ENCODE measurements at places on chromosomes 7 and 10.
A peak's percentile ranks its signal among the peaks of the same experiment; 100 is the strongest.

DNA sequence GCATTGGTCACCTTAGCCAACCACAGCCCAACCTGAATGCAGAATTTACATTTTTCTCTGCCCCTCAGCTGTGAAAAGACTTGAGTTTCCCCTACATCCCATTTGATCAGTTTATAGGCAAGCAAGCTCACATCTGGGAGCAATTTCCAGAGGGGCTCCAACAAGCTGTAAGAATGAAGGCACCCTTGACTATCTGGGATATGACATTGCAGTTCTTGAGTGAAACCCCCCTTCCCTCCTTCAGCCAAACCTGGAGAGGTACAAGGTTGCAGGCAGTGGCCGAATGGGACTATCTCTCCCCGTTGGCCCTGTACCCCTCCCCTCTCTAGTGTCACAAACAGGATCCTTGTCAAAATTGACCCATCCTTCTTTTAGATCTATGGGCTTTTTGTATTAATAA lies 30.5 kb downstream of the POLL start:
- H3K27me3 ChIP-seq, result no peaks in the 10 kb centered on the region
- no peak overlapping the region for H3K27ac ChIP-seq
- no peak overlapping the region for H3K4me3 ChIP-seq
- H3K4me1 ChIP-seq, result peaks cover 19% of the 10 kb centered on the region

- no peak for DNase-seq
- no peaks in the 10 kb centered on the region for H3K27me3 ChIP-seq
- H3K4me1 ChIP-seq, result no peaks in the 10 kb centered on the region
- H3K27ac ChIP-seq, result no peak overlapping the region
- no peaks in the 10 kb centered on the region for H3K36me3 ChIP-seq
- H3K4me3 ChIP-seq, result no peak overlapping the region
These were observed 28.6 kb downstream of the CTTNBP2 start for GRCh38 chr7:117844678-117845077.

GRCh38 chr7:112789453-112789816 lies 758 bp downstream of the TMEM168 start:
- DNase-seq, result no peak
- H3K4me1 ChIP-seq, result peaks cover 16% of the 10 kb centered on the region
- no peaks in the 10 kb centered on the region for H3K36me3 ChIP-seq
- H3K27me3 ChIP-seq, result no peaks in the 10 kb centered on the region
- peak overlapping the region; percentile 76 for H3K27ac ChIP-seq
- H3K4me3 ChIP-seq, result peak overlapping the region; percentile 59

GRCh38 chr10:51700228-51700817 lies 928 bp upstream of the CSTF2T start:
- H3K27me3 ChIP-seq, result no peaks in the 10 kb centered on the region
- H3K36me3 ChIP-seq, result no peaks in the 10 kb centered on the region
- no peak for DNase-seq
- peak overlapping the region; percentile 97 for H3K27ac ChIP-seq
- H3K4me3 ChIP-seq, result peak overlapping the region; percentile 83
- H3K4me1 ChIP-seq, result peaks cover 43% of the 10 kb centered on the region

DNA sequence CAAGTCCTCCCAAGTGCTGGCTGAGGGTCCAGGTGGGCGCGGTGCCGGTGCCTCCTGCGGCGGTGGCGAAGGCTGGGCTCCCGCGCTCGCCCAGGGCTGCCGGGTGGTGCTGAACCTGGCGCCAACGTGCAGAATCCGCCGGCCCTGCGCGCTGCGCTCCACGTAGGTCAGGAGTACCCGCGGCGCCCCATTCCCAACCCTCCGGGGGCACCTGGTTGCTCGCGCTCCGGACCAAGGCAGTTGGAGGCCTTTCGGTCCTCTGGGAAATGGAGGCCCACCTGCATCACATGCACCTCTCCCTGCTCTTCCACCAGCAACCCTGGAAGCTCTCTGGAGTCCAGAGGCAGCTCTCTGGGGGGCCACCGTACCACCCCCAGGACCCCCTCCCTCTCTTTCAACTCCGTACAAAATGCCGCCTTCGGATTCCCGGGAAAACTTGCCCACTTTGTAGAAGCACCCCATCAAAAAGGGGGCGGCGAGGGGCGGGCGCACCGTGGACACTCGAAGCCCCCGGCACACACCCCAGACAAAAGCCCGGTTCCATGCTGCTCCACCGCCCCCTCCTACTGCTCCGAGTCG lies 745 bp downstream of the SLC16A9 start:
- H3K36me3 ChIP-seq, result no peaks in the 10 kb centered on the region
- H3K4me1 ChIP-seq, result no peaks in the 10 kb centered on the region
- no peak overlapping the region for H3K4me3 ChIP-seq
- H3K27ac ChIP-seq, result no peak overlapping the region
- no peak for DNase-seq

DNA sequence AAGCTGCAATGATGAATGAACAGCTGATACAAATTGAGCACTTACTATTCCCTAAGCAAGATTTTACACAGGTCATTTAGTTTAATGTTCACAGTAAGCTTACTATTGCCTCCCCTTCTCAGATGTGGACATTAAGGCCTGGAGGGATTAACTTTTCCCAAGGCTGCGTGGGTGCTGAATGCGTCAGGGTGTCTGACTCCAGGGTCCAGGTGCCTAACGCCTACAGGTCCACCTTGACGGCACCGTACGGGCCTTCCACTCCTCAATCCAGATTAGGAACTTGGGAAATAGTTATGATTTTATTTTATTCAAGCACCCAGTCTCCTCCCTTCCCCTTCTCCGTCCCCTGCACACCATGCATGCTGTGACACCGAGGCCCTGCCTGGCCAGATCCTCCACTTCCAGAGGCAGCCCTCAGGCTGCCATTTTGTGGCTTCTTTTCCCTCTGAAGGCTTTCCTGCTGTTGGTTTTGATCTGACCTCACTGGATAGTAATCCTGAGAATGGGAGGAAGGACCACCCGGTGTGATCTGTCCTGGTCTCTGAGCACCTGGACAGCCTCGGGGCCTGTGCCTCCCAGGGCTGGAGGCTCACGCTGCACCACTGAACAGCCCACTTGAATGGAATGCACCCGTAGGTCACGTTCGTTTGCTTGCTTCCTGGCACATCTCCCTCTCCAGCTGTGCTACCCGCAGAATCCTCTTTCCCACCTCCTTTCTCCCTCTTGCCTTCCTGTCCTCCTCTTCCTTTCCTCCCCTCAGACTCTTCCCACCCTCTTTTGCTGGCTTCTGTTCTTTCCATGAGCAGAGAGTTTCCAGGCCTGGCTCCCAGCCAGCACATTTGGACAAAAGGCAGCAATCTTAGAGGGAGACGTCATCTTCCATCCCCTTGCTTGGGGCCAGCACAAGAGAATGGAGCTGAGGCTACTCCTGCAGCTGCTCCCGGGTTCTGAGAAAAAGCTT lies 14.4 kb downstream of the DENND2A start:
- H3K27me3 ChIP-seq, result no peaks in the 10 kb centered on the region
- H3K27ac ChIP-seq, result no peak overlapping the region
- no peaks in the 10 kb centered on the region for H3K36me3 ChIP-seq
- H3K4me1 ChIP-seq, result no peaks in the 10 kb centered on the region

DNA sequence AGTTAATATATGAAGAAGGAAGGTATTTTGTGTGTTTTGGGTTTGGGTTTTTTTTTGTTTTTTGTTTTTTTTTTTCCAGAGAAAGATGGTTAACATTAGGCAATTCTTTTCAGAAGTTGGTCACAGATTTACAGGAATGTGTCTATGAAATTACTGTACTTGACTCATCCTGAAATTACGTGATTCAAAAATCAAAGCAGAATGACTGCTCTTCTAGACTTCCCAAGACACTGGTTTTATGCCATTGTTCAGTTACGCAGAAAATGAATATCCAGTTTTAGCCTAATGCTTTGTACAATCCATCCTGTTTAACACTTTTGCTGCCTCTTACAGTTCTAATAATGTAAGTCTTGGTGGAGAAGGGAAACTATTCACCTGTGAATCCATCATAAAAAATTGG lies 39.7 kb upstream of the CELF2 start:
- no peak for DNase-seq
- no peaks in the 10 kb centered on the region for H3K36me3 ChIP-seq
- H3K27me3 ChIP-seq, result peaks cover 5% of the 10 kb centered on the region
- H3K27ac ChIP-seq, result no peak overlapping the region
- no peaks in the 10 kb centered on the region for H3K4me1 ChIP-seq

DNA sequence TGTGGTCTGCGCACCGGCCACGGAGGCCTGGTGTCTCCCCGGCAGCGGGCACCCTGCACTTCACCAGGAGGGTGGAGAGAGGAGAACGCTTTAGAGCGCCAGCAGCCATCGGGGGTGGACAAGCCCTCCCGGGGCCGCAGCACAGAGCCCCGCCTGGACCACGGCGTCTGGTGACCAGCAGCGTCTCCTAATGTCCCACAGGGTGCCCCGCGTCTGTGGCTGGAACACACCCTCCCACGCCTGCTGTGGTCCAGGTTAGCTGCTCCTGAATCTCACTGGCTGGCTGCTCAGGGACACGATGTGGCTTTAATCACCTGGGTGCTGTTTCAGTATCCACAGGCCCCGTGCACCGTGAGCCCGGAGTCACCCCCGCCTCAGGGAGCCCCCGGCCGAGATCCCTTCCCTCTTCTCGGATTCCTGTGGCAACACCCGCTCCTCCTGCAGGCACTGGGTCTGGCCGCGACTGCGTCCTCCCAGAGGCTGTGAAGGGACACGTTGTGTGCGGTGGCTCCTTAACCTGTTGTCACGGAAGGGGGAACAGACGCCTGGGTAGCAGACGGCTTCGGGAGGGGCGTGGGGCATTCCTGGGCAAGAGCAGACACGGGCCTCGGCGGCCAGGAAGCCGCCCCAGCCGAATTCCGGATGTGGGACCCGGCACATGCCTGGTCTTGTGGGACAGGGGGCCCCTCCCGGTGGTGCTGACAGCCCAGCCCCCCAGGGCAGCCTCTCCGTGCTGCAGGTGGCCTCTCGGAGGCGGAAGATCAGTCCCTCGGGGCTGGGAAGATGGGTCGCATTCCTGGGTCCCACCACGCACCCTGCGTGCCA lies 78.9 kb downstream of the FOXL3 start:
- no peaks in the 10 kb centered on the region for H3K27me3 ChIP-seq
- no peaks in the 10 kb centered on the region for H3K36me3 ChIP-seq
- DNase-seq, result no peak

DNA sequence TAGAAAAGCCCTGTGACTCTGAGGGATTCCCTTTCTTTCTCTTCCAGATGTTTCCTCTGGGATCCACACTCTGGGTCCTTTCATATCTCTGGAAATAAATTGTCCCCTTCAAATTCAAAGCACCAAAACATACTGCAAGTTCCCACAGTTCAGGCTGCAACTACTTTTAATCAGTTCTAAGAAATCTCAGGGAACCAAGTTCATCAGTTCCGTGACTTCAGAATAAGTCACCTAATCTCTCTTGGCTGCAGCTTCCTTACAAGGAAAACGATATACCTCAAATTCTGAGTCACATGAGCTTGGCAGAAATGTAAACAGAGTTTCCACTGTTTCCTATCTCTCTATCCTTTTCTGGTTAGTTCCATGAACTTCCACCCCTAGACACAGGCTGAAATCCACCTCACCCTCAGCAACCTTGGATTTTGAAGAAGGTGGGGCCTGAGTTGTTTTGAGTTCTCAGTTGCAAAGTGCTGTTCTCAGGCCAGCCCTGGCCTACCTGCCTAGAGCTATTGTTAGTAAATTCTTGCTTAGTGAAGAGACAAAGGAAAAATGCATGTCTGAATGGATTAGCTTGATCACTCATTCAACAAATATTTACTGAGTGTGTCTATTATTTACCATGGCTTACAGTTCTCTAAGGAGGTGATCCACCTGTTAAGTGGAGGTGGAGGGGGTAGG lies 59.3 kb upstream of the IL6 start:
- H3K27ac ChIP-seq, result no peak overlapping the region
- no peak for DNase-seq
- H3K4me1 ChIP-seq, result peaks cover 7% of the 10 kb centered on the region
- no peak overlapping the region for H3K4me3 ChIP-seq
- no peaks in the 10 kb centered on the region for H3K27me3 ChIP-seq

DNA sequence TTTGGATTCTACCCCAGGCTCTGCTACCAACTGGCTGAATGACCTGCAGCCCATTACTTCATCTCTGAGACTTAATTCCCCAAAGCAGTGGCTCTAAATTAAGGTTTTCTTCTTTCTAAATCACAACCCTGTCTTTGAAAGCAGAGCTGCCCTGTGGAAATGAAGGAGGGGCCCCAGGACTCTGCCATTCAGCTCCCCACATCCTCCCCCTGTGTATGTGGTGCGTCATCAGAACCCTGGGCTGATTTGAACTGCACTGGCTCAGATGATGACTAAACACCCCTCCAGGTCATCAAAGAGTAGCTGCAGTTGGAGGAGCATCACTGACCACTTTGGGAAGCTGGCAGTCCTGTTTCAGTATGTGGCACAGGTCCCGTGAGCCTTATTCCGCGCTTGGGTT lies 46.6 kb downstream of the BPGM start:
- H3K27me3 ChIP-seq, result no peaks in the 10 kb centered on the region
- no peaks in the 10 kb centered on the region for H3K36me3 ChIP-seq
- no peak overlapping the region for H3K27ac ChIP-seq

GRCh38 chr7:66667023-66667728 lies 38.5 kb downstream of the KCTD7 start:
- H3K27me3 ChIP-seq, result no peaks in the 10 kb centered on the region
- H3K4me1 ChIP-seq, result no peaks in the 10 kb centered on the region
- no peaks in the 10 kb centered on the region for H3K36me3 ChIP-seq
- no peak overlapping the region for H3K4me3 ChIP-seq

DNA sequence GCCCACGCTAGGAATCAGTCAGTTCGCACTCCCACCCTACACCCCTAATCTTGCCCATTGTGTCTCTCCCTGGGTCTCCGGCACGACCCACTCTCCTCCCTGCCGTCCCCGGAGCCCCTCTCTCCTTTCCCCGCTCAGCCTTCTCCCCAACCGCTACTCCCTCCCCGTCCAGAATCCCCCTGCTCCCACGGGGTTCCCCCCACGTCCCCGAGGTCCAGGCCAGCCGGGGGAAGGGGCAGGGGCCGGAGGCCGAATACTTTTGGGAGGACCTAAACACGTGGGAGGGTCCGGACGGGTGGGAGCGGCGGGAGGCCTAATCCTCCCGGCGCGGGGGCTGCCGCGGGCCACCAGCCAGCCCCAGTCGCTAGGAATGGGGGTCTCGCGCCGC lies 560 bp downstream of the RARRES2 start:
- no peaks in the 10 kb centered on the region for H3K36me3 ChIP-seq
- H3K4me3 ChIP-seq, result no peak overlapping the region
- no peaks in the 10 kb centered on the region for H3K4me1 ChIP-seq
- no peak for DNase-seq
- no peak overlapping the region for H3K27ac ChIP-seq

- H3K27me3 ChIP-seq, result no peaks in the 10 kb centered on the region
- H3K4me3 ChIP-seq, result no peak overlapping the region
- no peaks in the 10 kb centered on the region for H3K4me1 ChIP-seq
- H3K27ac ChIP-seq, result no peak overlapping the region
These were observed 350.3 kb downstream of the HPSE2 start for GRCh38 chr10:98885378-98885777.

GRCh38 chr10:110163192-110163773 lies 44.1 kb upstream of the MXI1 start:
- peaks cover 4% of the 10 kb centered on the region for H3K4me1 ChIP-seq
- H3K27me3 ChIP-seq, result peaks cover 34% of the 10 kb centered on the region
- H3K36me3 ChIP-seq, result no peaks in the 10 kb centered on the region
- DNase-seq, result no peak
